ENCODE measurements at places on chromosomes 4 and X.
A peak's percentile ranks its signal among the peaks of the same experiment; 100 is the strongest.

- DNase-seq, result no peak
Observed at GRCh38 chr4:158356301-158356700, 146.0 kb downstream of the TMEM144 start.

- DNase-seq, result no peak
Observed at GRCh38 chr4:119100655-119101054, 35.0 kb upstream of the MYOZ2 start.

- DNase-seq, result no peak
Observed at GRCh38 chr4:179989975-179990374, 2253.2 kb upstream of the TENM3 start.

- no peak for DNase-seq
Observed at GRCh38 chr4:97525236-97525635, 618.0 kb downstream of the STPG2 start.

DNA sequence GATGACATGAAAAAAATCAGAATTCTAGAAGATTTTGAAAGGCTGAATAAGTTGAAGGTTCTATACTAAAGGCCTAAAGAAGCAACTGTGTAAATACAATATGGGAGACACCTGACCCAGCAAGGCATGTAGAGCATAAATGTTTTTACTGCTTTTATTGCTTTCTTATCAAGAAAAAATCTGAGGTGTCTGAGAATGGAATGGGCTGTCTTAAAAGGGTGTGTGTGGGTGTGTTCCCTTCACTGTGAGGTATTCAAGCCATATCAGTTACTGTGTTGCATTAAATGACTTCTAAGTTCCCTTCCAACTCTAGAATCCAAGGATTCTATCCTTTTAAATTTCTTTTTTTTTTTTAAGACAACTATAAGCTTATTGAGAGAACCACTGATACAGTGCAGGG is 15.7 kb downstream of the ATP8A1 start:
- DNase-seq, result no peak

GRCh38 chrX:70174754-70175153 is 2.5 kb upstream of the DGAT2L6 start:
- DNase-seq, result peak; percentile 38

DNA sequence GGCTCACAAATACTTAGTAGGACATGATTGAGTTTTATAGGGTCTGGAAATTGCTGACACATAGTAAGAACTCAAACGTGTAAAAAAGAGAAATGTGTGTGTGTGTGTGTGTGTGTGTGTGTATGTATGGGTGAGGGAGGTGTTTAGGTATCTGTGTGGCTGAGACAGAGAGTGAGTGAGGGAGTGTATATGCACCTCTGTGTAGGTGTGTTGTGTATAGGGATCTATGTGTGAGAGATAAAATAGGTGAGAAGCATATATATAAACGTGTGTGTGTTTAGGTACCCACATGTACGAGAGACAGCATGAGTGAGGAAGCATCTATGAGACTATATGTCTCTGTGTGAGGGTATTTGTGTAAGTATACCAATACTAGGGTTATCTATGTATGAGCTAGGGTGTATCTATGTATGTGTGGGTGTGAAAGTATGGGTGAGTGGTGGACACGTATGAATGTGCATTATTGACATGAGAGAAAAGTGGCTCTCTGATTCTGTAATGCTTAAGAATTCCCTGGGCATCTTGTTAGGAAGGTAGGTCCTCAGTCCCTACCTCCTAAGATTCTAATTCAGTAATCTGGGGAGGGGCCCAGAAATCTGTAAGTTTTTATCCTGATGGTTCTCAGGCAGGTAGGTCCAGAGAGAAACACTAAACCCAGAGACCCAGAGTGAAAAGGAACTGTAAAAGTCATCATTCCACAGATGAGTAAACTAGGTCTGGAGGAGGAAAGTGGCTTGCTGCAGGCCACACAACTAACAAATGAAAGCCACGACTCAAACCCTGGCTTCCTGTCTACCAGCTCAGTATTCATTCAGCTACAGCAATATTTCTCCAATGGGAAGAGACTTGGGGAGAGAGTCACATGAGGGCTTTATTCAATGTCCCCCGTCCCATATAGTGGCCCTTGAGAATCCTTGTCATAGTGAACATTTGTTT is 237.0 kb downstream of the IDS start:
- no peak for DNase-seq

DNA sequence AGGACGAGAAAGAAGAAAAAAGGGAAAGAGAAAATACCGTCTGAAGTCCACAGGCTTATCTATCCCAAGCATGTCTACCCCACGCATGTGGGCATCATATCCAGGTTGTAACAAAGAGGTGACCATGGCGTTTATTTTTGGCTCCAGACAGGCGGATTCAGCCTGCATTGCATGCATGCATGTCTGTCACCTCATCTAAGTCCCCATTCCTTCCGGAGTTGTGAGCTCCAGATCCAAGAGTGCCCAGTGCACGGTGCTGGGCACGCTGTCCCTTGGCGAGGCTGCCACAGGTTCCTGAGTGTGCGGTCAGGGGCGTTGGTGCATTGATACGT is 905 bp upstream of the GALNTL6 start:
- no peak for DNase-seq

DNA sequence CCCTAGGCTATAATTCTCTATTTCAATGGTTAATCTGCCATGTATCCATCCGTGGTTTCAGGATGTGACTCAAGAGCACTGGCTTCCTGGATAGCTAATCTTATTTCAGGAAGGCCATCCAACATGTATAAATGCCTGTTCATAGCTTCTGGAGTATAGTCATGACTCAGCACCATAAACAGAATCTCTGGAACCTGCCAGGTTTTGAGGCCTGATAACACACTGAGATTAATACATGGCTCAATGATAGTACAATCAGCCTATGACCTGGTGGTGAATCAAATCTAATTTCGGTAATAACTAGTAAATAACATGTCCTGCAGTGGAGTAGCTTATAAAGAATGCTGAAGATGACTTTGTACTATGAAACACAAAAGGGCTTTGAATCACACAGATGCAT is 5.7 kb upstream of the IL13RA2 start:
- peak; percentile 91 for DNase-seq

DNA sequence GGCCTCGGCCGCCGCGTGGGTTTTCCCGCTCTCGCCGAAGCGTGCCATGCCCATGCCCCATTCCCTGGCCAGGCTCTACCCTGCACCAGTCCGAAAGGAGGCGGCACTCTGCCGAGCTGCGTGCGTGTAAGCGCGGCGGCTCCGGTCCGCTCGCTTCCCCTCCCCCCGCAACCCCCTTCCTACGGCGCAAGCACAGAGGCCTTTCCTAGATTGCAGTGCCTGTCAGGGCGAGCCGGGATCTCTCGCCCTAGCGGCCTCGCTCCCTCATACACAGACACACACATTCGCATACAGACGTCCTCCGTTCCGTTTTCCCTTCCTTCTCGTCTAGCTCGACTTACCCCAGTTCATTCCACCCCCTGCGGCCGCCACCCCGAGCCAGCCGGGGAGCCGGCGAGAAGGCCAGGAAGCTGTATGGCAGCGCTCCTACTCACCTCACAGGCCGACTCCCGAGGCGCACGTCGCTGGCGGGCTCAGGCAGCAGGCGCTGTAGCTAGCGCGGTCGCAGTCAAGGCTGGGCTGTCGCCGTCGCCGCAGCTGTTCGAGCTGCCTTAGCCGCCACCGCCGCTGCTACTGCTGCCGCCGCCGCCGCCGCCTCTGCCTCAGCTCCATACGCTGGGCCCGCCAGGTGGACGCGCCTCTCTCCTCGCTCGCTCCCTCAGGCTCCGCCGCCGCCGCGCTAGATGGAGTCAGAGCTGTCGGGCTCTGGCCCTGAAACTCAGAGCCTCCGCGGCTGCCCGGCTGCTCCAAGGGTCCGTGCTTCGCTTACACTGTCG is 615 bp downstream of the NEXMIF start:
- no peak for DNase-seq

DNA sequence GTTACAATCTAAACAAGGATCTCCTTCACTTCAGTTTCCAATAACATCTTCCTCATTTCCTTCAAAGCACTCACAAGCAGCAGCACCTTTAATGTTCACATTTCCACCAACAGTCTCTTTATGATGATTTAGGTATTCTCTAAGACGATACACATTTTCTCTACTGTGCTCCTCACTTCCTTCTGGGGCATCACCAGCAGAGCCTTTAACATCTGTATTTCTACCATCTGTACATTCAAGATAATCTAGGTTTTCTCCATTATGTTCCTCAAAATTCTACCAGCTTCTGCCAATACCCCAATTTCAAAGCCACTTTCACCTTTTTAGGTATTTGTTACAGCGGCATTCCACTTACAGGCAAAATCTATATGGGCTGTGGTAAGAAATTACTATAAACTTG is 80.6 kb downstream of the FBXW7 start:
- no peak for DNase-seq

DNA sequence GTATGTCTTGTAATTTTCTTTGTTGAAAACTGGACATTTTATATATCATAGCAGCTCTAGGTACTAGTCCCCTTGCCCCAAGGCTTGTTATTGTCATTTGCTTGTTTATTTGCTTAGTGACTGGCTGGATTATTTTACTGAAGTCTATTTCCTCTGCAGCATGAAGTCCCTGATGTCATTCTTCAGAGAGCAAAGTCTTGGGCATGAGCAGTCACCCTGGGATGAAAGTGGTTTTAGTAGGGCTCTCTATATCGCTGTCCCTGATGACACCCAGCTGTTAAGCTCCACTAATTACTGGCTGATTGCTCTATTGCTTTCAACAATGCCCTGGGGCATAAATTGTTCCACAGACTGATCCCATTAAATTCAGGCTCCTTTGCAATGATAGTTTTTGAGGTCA is 113.5 kb upstream of the USP9X start:
- DNase-seq, result no peak

- no peak for DNase-seq
Observed at GRCh38 chr4:71411981-71412380, 73.2 kb downstream of the SLC4A4 start.
